ENCODE measurements at places on chromosomes 4 and X.

DNA sequence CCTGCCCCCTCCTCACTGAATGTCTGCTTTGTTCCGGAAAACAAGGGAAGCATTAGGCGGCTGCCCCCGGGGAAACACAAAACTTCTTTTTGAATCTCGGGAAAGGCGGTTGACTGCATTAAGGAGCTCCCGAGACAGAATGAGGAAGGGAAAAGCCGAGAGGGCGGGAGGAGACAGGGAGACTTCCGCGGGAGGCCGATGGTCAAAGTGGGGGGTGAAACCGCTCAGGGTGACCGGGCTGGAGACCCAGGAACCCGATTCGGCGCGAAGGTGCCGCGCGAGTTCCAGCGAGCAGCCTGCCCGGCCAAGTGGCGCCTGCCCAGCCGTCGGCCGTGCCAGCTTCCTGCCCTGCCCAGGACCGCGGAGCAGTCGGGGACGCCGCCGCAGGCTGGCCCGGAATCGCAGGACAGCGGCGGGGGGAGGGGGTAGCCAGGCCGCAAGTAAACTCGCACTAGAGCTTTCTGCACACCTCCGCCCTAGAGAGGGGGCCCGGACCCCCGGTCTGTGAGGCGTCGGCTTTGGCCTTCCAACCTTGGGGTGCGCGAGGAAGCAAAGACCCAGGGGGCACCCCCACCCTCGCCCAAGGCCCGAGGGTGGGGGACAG is 55.1 kb upstream of the BCOR start:
- DNase-seq, result no peak

DNA sequence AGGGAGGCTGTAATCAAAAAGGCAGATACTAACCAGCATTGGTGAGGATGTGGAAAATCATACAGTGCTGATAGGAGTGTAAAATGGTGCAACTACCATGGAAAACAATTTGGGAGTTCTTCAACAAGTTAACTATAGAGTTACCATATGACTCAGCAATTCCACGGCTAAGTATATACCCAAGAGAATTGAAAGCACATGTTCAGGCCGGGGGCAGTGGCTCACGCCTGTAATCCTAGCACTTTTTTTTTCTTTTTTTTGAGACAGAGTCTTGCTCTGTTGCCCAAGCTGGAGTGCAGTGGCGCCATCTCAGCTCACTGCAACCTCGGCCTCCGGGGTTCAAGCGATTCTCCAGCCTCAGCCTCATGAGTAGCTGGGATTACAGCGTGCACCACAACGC is 15.0 kb upstream of the CD99L2 start:
- no peak for DNase-seq

DNA sequence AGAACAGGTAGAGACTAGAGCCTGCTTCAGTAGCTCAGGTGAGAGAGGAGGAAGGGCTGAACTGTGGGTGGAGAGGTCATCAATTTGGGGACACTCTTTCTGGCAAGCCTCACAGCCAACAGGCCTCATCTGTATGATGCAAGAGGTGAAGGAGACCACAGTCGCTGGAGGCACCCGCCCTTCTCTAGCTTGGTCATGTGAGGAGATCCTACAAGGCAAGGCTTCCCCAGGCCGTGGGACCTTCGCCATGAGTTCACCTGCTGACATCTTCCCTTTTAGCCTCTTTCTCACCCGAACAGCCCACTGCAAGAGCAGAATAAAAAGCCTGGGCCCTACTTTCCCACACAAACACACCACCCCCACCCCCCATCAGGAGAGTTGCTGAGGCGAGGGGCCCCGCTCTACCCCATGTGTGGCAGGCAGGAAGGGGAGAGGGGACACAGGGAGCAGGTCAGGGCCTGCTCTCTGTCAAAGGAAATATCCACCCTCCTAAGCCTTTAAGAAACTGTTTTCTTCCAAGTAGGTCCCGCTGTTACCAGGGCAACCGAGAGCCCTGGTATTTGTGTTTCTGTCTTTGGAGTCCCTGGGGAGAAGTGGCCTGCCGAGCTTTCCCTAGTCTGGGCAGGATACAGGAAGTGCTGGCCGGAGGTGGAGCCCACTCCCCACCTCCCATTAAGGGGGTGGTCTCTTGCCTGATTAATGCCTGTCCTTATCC is 8.1 kb downstream of the RTL5 start:
- no peak for DNase-seq

DNA sequence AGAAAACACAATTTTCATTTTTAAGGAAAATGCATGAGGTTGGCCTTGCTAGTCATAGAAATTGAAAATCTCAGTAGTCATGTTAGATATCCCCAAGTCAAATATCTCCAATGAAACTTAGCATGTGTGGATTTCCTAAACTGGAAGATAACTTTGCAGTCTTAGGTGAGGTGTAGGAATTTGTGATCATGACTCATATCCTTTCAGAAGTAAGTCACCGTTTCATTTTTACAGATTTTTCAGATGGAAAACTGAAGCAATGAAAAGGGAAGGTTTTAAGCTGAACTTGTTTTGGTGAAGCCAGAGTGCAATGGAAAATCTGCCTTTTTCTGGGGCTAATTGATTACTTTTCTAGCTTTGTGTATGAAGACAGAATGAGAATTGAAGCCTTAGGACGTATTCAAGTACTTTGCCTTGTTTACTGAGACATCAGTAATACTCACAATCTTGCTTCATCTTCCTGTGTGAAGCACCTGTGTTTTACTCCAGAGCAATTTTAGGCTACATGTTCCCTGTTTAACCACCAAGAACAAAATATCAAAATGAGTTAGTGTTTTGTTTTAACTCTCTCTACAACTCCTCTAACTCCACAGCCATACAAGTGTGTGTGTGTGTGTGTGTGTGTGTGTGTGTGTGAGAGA is 1662.8 kb upstream of the ADGRL3 start:
- no peak for DNase-seq

DNA sequence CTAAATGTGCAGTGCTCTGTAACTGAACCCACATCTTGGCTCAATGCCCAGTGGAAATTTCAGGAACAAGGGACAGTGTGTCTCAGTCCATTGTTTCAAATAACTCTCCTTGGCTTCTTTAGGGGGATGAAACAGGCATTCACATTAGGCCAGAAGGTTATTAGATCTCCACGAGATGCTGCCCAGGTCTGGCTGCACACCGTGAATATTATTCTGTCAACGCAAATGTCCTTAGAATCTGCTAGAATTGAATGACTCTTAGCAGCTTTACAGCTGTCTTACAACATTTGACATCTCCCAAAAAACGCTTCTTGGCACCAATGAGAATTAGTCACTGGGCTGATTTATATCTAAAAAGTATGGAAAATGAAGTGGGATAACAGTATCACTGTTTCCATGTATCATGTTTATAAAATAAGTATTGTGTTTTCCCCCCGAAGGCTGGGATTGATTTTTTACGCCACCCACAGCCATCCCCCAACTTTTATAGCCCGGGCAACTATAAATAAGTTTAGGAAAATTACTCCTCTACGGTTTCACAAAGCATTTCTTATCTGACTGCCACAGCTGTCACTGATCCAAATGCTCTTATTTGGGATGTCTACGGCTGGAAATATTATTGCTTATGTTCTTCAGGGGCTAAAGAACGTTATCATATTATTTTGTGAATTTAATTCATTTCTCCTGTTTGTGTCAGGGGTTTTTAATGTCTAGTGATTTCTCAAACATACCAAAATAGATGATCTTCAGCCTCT is 559.7 kb upstream of the FAT1 start:
- DNase-seq, result no peak
